GM12891 (cell line): ENCODE measurements at places on chromosomes 16 and 17.

GRCh38 chr17:78588258-78589030, 11.2 kb upstream of the DNAH17 start:
- DNase-seq, result no peak

- no peak for DNase-seq
These were observed 3.2 kb upstream of the C1QTNF1 start for GRCh38 chr17:79020631-79021301.

DNA sequence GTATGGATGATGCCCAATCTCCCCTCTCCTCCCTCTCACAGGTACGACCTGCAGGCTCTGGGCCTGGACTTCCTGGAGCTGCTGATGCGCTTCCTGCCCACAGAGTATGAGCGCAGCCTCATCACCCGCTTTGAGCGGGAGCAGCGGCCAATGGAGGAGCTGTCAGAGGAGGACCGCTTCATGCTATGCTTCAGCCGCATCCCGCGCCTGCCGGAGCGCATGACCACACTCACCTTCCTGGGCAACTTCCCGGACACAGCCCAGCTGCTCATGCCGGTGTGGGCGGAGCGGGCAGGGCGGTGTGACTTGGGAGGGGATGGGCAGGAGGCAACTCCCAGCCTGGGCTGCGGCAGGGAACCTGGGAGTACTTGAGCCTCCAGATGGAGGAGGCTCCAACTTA, 18.1 kb downstream of the SPATA32 start:
- DNase-seq, result no peak

DNA sequence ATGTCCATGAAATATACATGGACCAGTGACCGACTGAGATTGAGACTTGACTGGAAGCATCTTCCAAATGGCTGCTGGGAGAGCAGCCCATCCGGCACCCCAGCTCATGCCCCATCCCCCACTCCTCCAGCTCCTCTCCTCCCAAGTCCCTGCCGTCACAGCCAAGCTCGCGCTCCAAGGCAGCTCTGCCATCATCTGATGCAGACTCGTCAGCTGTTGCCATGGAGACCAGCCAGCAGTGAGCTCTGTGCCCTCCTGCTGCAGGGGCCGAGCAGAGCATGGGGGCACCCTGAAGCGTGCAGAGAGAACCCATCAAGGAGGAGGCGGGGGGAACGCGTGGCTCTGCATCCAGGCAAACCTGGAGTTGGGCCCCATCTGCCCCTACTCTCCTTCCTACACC, 74.5 kb upstream of the TNRC6C start:
- DNase-seq, result no peak

- no peak for DNase-seq
These were observed 18.5 kb downstream of the MLYCD start for GRCh38 chr16:83917152-83918120.

DNA sequence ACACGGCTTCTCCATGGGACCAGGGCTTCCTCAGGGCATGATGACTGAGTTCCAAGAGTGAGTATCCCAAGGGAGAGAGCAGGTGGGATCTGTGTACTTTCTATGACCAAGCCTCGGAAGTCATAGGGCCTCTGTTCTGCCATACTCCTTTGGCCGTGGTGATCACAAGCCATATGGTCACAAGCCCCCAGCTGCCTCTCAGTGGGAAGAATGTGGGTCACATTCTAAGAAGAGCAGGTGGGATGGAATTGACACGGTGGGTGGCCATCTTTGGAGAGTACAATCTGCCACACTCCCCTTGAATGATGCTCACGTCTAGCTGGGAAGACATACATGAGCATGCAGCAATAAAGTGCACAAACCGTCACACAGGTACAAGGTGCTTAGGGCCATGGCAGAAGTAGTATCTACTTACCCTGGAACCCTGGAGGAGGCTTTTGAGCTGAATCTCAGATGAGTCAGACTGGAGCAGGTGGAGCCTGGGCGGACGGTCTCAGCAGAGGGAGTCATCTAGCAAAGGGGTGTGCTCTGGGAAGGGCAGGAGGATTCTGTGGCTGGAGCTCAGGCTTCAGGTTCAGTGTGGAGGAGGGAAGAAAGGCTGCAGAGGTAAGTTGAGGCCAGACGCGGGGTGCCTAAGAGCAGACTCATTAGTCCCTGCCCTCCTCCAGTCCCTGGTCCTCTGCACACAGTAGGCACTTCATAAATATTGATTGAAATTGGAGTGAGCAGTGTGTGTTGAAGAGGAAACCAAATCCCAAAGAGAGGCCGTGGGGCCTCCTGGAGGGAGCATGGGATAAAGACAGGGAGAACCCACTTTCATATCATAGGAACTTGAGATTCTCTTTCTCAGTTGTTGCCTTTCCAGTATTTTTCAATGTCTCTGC, 26.6 kb downstream of the GOSR2 start:
- DNase-seq, result no peak

- no peak for DNase-seq
These were observed 230.3 kb downstream of the MAP2K4 start for GRCh38 chr17:12250973-12251372.

DNA sequence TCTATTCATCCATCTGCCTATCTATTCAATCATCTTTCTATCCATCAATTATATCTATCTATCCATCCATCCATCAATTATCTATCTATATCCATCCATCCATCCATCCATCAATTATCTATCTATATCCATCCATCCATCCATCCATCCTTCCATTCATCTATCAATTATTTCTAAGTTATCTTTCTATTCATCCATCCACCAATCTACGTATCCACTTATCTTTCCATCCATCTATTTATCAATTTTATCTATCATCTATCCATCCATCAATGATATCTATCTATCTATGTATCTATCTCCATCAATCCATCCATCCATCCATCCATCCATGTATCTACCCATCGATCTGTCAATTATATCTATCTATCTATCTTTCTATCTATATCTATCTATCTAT, 158.4 kb upstream of the ZKSCAN2 start:
- no peak for DNase-seq

- no peak for DNase-seq
These were observed 579.2 kb upstream of the PSMD7 start for GRCh38 chr16:73717266-73717974.

DNA sequence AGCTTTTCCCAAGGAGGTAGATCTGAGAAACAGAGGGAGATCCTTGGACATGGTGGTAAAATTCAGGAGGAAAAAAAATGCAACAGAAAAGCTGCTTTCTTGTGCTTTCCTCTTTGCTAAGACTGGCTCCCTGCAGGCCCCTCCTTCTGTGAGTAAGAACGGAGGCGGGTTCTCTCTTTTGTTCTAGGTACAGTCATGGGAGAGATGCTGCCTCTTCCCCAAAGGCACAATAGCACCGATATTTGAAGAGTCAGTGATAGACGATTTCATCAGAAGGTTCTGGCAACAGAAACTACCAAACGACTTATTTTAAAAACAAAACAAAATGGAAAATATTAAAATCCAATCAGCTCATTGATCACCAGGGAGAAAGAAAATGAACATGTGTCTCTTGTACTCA, 32.6 kb upstream of the KIFC3 start:
- no peak for DNase-seq

DNA sequence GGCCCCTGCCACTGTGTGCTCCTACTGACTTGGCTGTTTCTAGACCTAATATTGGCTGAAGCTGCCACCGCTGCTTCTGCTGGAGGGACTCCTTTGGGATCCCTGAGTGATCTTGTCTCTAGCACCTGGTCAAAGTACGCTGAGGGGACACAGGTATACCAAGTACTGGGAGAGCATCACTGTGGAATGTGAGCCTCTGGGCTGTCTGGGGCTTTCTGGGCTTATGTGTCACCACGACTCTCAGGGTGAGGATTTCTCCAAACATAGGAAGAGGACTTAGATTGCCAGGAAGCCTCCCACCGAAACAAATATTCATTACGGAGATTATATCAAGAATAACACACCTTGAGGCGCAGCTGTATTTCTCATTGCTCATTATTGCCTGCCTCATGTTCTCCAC, 435.8 kb downstream of the HS3ST3B1 start:
- DNase-seq, result no peak

GRCh38 chr16:30499284-30499683, 26.7 kb downstream of the ITGAL start:
- no peak for DNase-seq

DNA sequence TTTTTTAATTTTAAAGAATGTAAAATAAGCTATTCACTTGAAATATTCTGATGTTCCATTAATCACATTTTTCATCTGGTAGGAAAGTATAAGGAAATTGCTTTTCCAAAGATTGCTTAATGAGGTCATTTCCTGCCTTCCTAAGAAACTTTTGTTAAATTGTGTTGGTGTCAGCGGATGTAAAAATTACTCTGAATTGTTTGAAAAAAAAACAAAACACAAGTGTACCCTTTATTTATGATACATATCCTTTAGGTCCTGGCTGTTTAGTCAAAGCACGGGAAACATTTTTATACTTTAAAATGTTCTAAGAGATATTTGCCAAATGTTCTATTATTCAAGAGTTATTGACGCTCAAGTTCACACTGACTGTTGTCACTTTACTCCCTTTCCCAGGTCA, 1357.4 kb upstream of the GOT2 start:
- no peak for DNase-seq

- DNase-seq, result no peak
These were observed 11.9 kb downstream of the SPNS2 start for GRCh38 chr17:4510618-4510941.

- DNase-seq, result no peak
These were observed 7.1 kb downstream of the NHERF1 start for GRCh38 chr17:74755533-74755932.

- no peak for DNase-seq
These were observed 57.2 kb downstream of the CHD9 start for GRCh38 chr16:53112015-53112414.

DNA sequence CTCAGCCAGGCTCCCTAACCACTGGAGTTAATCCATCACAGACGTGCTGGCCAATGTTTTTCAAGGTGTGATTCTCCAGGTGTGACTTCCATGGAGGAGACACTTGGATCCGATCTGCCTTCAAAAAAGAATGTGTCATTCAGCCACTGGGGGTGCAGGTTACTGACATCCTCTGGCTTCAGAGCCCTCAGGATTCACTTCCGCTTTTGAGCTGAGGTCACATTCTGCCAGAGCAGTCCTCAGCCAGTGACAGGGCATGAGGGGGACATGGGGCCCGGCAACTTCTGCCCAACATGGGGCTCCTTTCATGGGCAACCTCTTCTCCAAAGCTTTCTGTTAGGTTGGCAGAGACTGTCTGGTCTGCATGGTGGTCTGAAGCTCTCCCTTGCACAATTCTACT, 81.4 kb downstream of the GRIN2A start:
- no peak for DNase-seq

DNA sequence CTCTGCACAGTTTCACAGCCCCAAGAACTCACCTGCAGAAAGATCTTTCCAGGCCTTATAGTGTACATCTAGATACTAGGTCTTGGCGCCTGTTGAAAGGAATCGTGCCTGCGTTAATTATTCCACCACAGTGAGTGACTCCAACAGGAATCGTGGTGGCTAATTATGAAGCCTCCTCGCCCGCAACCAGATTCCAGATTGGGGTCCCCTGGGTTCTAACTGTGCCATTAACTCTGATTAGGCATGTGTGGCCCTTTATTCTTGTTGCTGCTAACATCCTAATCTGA, 295.3 kb upstream of the MAF start:
- DNase-seq, result no peak

DNA sequence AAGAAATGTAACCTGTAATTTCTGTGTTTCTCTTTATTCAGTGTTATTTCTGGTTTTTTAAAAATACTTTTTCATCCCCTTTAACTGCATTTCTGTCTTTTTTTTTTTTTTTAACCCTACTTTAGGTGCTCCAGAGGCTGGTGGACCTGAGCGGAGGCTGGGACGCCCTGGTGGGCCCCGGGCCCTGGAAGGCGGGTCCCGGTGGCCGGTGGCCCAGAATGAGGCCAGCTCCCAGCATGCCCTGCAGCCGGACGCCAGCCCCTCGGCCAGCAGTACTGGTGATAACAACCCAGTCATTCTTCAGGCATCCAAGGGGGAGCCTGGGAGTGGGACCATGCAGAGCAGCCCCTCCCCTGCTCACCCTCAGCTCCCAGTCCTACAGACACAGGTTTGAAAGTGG, 1.5 kb downstream of the SRCAP start:
- no peak for DNase-seq

GRCh38 chr17:50279181-50279526, 4.9 kb downstream of the TMEM92 start:
- no peak for DNase-seq

DNA sequence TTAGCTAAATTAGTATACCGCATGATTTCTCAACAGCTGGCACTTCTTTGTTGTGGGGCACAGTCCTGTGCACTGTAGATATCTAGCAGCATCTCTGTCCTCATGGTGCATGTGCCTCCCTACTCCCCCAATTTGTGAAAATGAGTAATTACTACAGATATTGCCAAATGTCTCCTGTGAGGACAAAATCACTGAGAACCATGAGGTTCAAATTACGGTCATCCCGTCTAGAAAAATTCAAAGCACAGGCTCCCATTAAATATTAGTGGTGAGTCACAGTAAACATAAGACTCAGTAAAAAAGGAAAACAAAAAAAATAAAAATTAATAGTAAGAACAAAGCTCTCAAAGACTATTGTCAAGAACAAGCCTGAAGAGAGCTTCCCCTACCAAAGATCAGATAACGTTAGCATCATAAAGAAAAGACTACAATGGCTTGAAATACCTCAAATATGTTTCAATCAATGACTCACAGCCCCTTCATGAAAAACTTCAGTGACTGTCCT, 57.8 kb downstream of the STH start:
- DNase-seq, result no peak

DNA sequence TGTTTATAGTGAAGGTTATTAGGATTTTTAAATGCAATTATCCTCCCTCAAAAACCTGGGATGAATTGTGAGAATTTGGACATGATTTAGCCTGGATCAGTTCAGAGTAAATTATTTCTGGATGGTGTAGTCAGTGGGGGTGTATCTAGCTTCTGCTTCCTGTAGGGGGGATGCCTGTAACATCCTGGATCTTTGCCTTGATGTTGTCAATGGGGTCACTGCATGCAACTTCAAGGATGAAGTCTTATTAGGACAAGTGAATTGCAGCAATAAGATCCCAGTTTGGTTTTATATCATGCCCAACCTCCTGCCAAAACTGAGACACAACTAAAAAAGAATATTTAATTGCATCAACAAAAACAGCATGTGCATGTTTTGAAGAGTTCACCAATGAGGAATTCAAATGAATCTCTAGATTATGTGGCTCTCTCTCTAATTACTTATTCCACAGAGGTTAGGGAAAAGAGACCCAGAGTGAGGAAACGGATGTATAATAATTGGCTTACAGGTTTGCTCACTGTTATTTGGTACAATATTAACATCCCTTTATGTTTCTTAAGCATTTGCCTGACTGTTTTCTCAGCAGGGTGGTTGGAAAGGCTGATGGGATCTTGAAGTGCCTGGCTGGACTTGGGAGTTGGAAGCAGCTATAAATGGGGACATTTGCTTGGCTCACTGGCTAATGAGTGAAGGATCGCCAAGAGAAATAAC, 159.8 kb downstream of the HS3ST3B1 start:
- no peak for DNase-seq
